ENCODE measurements at places on chromosomes 3 and 15.

DNA sequence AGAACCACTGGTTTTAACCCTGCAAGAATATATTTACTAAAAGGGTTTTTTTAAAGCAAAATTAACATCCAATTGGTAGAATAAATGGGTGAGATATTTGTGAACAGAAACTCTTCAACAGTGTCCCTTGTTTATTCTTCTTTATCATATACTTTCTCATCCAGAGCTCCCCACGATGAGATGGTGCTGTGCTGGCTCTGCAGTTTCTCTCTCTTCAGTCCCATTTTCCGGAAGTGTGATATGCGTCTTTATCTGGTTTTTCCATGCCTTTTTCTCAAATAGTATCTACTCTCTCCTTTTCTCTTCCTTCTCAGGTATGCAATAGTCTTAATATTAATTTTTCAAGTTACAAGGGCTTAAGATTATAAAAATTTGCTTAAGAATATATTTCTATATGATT is 1.5 kb downstream of the EAF2 start:
- no peak for DNase-seq

DNA sequence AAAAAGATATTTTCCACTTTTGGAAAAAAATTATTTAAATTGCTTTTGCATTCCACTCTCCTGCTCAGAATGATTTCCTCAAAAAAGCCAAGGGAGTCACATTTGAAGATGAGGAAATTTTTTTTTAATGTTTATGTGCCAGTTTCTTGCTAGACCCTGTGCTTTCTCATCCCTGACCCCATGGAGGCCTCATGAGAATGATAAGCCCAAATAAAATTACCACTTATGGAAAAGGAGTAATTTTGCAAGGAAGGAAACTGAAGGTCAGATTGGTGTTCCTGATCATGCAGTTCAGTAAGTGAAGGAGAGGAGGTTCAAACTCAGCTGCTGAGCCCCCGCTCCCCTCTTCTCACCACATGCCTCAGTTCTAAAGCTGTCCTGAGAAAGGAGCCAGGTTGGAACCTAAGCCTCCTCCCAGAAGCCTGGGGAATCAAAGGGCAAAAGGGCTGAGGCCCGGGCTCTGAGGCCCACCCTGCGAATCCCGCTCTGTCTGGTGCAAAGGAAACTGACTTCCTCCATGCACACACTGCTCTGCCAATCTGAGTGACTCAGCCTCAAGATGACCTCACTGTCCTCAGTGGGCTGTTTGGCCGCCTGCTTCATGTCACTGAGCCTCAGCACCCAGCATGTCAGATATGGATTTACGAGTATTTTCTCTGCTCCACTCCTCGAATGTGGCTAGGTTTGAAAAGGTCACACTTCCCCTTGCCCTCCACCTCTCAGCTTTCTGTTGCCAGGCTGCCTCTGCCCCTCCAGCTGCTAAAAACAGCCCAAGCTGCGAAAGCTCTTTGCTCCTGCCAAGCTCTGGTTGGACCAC is 56.9 kb upstream of the FLNB start:
- peak; percentile 83 for DNase-seq

DNA sequence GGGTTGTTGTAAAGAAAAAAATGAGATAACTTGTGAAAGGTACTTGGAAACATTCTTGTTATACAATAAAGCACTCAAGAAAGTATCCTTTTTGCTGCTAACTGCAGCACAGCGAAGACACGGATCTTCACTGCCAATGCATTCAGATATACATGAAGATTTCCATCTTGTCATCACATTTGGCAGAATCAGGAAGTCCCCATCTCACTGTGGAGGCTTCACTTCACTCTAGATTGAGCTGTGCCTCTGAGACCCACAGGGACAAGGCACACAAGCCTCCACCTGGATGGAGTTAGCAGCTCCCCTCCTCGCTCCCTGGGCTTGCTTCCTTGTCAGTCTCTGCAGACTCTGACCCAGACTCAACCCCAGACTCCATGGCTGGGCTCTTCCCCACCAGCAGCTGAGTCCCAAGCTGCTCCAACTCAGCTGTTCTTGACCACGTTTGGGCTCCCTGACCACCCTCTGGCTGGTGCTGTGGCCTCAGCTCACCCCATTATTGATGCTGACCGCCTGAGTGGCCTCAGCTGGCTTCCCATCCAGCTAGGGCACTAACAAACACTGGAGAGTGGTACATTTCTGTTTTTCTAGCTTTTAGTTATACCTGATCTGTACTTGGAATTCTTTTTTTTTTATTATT is 45.4 kb upstream of the SMAD3 start:
- no peak for DNase-seq

- no peak for DNase-seq
These were observed 129.8 kb upstream of the CPNE4 start for GRCh38 chr3:132164469-132165092.

DNA sequence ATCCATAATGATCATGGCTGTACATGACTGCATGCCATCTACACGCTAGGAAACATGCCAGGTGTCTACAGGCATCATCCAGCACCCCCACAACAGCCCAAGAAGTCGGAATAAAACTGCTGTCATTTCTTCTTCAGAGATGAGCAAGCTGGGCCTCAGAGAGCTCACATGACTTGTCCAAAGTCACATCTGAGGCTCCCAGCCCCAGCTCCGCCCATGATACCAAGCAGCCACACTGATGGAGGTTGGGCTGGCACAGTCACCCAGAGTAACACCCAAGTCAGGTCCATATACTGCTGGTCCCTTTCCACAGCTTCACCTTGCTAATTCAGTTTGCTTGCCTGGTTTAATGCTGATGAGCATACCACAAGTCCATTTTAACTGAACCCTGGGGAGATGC is 116.6 kb downstream of the SEC22A start:
- DNase-seq: no peak

GRCh38 chr3:16052964-16053363 is 121.5 kb upstream of the GALNT15 start:
- DNase-seq: no peak

DNA sequence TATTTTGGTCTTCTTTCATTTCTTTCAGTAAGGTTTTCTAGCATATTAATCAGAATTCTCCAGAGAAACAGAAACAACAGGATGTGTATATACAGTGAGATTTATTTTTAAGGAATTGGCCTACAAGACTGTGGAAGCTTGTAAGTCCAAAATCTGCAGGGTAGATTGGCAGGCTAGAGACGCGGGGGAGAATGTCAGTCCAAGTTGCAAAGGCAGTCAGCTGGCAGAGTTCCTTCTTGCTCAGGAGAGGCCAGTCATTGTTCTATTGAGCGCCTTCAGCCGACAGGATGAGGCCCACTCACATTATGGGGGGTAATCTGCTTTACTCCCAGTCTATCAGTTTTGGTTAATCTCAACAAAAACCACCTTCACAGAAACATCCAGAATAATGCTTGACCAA is 133.4 kb upstream of the UBE3A start:
- DNase-seq: no peak

- no peak for DNase-seq
These were observed 561 bp downstream of the SIDT1 start for GRCh38 chr3:113532698-113533533.

GRCh38 chr15:73886717-73887345 is 13.5 kb downstream of the TBC1D21 start:
- no peak for DNase-seq

DNA sequence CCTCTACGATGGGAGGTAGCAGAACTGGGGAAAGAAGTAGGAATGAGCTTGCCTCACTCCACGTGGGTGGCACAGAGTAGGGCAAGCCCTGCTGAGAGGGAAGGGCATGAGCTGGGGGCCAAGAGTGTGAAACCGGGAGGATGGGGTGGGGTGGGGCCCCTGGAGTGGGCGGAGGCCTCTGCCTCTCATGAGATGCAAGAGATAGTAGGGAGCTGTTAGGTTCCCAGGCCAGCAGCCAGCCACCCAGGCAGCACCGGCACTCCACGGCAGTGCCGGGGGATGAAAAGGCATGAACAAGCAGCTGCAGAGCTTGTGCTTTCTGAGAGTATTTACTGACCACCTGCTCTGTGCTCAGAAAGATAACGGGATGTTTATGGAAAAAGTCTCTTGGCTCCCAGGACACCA is 24.4 kb upstream of the PLA2G4E start:
- DNase-seq: no peak

- DNase-seq: peak; percentile 15
These were observed 405.8 kb downstream of the IGSF11 start for GRCh38 chr3:118628704-118629341.

GRCh38 chr3:185351396-185351795 is 11.5 kb upstream of the MAP3K13 start:
- DNase-seq: no peak

DNA sequence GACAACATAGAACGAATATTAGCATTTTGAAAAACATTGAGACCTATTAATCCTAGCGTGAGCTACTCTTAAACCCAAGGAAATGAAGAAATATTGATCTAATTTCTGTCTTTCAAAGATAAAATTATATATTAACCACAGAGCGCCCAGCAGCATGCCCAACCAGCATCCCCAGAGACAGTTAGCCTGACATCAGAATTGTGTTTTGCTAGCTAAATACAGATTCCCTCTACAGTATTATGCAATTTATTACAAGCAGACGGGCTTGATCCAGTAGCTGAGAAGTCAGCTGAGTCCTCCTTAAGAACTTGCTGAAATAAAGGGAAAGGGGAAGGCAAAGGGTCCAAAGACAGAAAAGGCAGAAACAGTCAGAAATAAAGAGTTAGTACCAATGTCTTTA is 7.2 kb upstream of the TUSC7 start:
- DNase-seq: no peak

GRCh38 chr3:16794257-16794656 is 90.5 kb upstream of the PLCL2 start:
- DNase-seq: no peak

GRCh38 chr3:79085171-79085570 is 682.6 kb downstream of the ROBO1 start:
- DNase-seq: no peak

DNA sequence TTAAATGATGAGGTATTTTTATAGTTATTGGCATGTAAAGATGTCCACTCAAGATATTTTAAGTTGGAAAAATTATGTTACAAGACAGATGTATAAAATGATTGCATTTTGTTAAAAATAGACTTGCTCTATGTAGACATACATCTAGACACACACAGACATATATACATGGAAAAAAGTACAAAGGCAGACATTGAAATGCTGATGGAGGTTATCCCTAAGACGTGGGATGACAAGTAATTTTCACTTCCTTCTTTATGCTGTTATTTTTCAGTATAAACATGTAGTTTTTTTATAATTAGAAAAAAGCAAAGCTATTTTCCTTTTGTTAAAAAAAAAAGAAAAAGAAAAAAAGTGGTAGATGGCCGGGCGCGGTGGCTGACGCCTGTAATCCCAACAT is 7.2 kb downstream of the HOMER2 start:
- DNase-seq: no peak

- DNase-seq: no peak
These were observed 3.9 kb upstream of the ACAN start for GRCh38 chr15:88799341-88799740.

GRCh38 chr15:39200586-39200985 is 380.3 kb upstream of the THBS1 start:
- DNase-seq: no peak

- DNase-seq: no peak
These were observed 8.5 kb upstream of the DAG1 start for GRCh38 chr3:49461443-49462171.

- no peak for DNase-seq
These were observed 449.3 kb upstream of the THBS1 start for GRCh38 chr15:39131609-39132008.

DNA sequence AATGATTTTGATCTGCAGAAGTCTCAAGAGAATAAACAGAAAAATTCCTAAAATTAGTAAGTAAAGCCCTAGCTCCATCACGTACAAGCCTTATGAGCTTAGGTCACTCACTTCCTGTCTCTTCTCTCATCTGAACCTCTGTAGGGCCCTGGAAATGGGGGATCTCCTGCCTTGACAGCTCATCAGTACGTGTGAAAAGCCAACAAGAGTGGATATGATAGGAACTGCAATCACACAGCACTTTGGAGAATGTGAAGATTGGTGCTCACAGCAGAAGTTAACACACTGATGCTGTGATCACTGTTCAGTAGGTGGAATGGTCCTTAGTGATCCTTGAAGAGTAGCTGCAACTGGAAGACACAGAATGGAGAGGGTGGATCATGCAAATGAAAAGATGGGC is 27.8 kb upstream of the ALDH1L1 start:
- DNase-seq: no peak

DNA sequence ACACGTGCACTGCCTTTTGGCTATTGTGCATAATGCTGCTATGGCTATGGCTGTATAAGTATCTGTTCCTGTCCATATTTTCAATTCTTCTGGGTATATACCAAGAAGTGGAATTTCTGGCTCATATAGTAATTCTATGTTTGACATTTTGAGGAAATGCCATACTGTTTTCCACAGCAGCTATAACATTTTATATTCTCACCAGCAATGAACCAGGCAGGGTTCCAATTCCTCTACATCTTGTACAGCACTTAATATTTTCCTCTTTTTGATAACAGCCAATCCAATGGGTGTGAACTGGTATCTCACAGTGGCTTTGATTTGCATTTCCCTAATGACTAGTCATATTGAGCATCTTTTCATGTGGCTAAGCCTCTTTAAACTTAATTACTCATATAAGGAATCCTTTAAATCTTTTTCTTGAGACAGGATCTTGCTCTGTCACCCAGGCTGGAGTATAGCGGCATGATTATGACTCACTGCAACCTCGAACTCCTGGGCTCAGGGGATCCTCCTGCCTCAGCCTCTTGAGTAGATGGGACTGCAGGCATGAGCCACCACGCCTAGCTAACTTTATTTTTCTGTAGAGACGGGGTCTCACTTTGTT is 38.1 kb upstream of the IGDCC4 start:
- DNase-seq: no peak

DNA sequence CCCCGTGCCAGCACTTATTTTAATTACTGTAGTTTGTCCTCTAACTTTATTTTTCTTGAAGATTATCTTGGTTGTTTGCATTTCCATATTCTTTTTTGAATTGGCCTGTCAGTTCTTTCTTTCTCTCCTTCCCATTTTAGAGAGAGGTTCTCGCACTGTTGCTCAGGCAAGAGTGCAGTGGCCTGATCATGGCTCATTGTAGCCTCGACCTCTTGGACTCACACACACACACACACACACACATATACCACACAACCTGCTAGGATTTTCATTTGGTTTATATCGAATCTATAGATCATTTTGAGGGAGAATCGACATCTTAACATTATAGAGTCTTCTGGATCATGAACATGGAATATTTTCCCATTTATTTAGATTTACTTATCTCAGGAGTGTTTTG is 8.7 kb downstream of the FEM1B start:
- DNase-seq: no peak

GRCh38 chr15:65926899-65927298 is 57.6 kb downstream of the RAB11A start:
- no peak for DNase-seq

GRCh38 chr15:73691396-73691795 is 7.2 kb downstream of the CD276 start:
- DNase-seq: no peak

- DNase-seq: no peak
These were observed 5.0 kb downstream of the TOMM70 start for GRCh38 chr3:100395679-100396431.

GRCh38 chr15:69094124-69094921 is 66.1 kb upstream of the GLCE start:
- DNase-seq: no peak

- no peak for DNase-seq
These were observed 375.9 kb downstream of the RSL24D1 start for GRCh38 chr15:54820811-54821210.

All from GDM1 (cell line).